Trophoblast cell (in vitro differentiated cells and primary cell): ENCODE measurements at places on chromosomes 16 and 17.

GRCh38 chr17:6465206-6466003 is 21.1 kb downstream of the PIMREG start:
- DNase-seq: no peak

DNA sequence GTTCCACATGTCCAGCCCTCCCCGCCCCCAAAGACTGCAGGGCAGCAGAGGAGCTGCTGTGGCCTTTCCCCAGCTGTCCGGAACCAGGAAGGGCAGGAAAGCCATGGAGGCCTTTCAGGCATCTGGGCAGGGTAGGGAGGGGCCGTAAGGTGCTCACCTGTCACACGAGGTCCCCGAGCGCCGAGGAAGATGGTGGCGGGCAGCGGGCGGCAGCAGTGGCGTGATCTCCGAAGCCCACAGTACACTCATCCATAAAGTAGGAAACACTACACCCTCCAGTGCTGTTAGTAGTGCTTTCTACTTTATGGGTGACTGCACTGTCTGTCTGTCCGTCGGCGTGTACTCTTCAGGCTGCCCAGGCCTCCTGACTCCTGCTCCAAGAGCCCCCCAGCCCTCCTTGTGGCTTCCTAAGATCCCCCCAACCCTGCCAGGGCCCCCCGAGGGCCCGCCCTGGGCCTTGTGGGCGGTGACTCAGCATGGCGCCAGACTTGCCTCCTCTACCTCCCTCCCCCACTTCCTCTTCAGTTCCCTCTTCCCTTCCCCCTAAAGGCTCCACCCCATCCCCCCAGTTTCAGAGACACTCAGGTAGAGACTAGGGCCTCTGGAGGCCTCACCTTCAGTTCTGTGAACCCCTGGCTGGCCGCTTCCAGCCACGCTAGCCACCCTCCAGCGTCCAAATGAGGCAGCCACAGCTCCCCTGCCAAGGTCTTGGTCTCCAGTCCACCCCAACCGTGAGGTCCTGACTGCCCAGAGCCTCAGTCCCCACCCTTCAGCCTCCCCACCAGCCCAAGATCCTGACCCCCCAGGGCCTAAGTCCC is 2.6 kb upstream of the TSPOAP1 start:
- no peak for DNase-seq

DNA sequence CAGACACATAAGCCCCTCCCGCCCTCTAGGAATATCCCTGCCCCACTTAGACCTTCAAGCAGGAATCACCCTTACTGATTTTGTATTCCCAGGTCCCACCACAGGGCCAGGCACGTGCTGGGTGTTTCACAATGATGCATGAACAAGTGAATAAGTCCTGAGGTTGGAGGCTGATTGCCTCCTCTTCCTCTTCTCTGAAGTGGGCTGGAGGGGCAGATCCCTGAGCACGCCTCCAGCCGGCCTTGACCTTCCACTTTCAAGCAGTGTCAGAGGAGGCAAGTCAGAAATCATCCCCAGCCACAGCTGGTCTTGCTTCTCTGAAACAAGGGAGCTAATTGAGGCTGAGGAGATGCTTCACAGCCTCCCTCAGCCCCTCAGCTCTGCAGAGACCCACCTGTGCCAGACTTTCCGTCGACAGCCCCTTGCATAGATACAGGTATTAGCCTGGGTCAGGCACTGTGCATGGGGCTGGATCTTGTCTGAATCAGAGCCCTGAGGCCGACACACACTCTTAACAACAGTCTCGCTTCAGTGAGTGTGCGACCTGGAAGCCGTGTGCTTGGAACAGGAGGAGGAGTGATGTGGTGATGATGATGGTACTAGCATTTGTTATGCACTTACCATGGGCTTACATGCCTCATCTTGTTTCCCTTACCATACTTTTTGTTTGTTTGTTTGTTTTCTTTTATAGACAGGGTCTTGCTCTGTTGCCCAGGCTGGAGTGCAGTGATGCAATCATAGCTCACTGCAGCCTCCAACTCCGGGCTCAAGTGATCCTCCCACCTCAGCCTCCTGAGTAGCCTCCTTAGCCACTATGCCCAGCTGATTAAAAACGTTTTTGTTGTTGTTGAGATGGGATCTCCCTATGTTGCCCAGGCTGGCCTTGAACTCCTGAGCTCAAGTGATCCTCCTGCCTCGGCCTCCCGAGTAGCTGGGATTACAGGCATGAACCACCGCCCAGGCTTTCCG is 15.0 kb downstream of the MRM1 start:
- DNase-seq: no peak

GRCh38 chr16:55257966-55258613 is 65.9 kb upstream of the IRX6 start:
- peak; percentile 60 for DNase-seq

GRCh38 chr17:70270554-70270953 is 101.2 kb downstream of the KCNJ2 start:
- DNase-seq: no peak

GRCh38 chr16:87832137-87832527 is 37.2 kb downstream of the SLC7A5 start:
- DNase-seq: no peak

DNA sequence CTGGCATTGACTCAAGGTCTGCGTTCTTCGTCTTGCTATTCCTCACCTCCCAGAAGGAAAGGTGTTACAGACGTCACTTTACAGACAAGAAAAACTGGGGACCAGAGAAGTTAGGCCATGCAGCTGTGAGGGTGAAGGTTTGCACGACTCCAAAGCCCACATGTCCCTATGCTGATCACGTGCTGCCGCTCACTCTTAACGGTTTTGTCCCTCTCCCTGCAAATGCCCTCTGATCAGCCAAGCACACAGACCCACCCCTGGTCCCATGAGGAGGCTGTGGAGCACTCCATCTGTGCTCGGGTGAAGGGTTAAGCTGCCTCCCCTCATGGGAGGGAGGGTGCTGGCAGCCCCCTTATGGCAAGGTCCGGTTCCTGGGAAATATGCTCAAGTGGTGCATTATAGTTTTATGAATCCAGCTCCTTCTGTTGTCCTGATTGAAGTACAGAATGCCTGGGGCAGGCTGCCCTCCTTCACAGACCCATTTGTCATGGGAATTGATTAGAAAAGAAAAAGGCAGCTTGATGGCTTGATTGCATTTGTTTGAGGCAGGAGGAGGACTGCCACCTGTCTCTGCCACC is 18.8 kb downstream of the CCDC182 start:
- DNase-seq: no peak

DNA sequence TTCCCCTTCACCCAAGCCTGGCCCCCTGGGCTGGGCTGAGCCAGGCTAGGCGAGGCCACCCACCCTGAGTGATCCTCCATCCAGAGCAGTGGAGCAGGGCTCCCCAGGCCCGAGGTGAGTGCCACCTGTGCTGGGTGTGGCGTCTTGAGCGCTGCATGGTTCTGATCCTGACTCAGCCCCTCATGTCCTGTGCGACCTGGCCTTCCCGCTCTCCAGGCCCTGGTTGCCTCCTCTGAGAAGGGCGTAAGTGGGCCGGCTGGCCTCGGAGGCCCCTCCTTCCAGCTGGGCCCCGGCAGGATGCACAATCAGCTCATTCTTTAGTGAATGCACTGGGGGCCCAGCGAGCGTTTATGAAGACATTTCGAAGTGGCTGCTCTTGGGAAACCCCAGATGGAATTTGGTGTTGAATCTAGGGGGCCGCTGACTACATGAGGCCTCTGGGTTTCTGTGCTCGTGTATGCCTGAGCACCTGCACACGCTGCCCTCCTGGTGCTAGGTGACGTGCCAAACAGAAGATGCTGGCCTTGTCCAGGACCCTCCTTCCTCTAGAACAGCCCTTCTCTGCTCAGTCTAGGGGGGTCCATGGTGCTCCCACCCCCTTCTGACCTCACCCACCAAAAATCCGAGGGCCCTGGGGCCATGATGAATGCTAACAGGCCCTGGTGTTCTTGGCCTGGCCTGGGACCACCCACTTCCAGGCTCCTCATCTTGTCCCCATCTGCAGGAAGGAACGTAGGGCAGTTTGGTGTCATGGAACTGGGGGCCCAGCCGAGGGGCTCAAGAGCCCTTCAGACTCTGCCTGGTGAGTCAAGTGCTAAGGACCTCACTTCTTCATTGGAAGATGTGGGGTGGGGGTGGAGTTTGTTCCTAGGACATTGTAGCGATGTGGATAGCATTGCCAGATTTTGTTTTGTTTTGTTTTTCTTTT is 3.6 kb upstream of the TMEM92 start:
- no peak for DNase-seq

- no peak for DNase-seq
These were observed 18.3 kb downstream of the SLC4A1 start for GRCh38 chr17:44249501-44250246.

DNA sequence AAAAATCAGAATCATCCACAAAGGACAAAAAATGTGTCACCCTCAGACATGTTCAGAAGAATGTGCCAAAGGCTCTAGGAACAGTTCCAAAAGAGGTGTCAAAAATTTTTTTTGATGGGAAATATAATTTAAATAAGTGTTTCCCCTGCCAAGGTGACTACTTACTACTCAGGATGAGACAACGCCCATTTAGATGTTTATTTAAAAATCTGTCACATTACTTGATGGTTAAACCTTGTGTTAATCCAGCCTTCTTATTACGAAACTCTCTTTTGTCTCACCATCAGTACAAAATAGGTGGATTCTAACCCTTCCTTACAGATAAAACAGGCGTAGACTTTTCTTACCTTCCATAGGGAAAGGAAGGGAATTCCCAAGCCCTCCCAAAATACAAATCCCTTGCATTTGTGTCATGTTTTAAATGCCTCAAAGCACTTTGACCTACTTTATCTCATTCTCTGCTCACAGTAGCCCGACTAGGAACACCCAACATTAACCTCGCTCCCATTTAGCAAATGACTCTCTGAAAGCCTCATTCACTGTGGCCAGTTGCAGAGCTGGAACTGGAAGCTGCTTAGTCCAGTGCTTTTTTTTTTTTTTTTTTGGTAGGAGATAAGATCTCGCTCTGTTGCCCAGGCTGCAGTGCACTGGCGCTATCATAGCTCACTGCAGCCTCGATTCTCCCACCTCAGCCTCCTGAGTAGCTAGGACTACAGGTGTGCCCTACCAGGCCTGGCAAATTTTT is 5.8 kb upstream of the GNA13 start:
- DNase-seq: peak; percentile 88

GRCh38 chr16:81599034-81599744 is 154.6 kb downstream of the CMIP start:
- peak; percentile 82 for DNase-seq

- DNase-seq: no peak
These were observed 2.8 kb upstream of the DNASE1 start for GRCh38 chr16:3651461-3652372.

DNA sequence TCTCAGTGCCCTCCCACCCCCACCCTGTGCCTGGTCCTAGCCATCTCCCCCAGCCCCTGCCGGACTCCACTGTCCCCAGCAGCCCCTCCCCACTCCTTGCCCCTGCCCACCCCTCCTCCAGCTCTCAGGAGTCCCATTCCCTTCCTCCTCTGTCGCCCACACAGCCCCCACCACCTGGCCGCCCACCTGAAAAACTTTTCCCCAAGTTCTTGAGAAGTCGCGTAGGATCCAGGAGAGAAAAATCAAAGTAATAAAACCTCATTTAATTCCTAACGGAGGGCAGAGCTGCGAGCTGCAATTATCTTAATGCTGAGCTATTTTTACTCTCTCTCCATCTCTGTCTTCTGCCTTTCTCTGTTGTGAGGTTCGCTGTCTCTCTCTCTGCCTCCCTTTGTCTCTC is 2.4 kb upstream of the PPP1R1B start:
- no peak for DNase-seq

GRCh38 chr17:81909966-81910839 is 996 bp downstream of the PCYT2 start:
- peak; percentile 78 for DNase-seq

GRCh38 chr17:50027172-50027880 is 28.6 kb upstream of the ITGA3 start:
- no peak for DNase-seq

GRCh38 chr17:4933646-4934045 is 1.6 kb downstream of the GP1BA start:
- DNase-seq: no peak

GRCh38 chr17:61299517-61300513 is 99.8 kb upstream of the TBX2 start:
- DNase-seq: peak; percentile 90

DNA sequence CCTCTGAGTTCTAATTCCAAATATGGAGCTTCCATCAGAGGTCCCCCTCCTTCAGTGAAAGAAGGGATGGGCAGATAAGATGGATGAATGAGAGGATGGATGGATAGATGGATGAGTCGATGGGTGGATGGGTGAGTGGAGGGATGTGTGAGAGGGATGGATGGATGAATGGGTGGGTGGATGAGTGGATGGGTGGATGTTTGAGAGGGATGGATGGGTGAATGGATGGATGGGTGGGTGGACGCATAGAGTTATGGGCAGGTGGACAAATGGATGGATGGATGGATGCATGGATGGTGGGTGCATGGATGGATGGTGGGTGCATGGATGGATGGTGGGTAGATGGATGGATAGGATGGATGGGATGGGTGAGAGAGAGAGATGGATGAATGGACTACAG is 69.0 kb downstream of the MGAT5B start:
- no peak for DNase-seq

GRCh38 chr17:19341641-19342610 is 20.6 kb downstream of the B9D1 start:
- DNase-seq: no peak

DNA sequence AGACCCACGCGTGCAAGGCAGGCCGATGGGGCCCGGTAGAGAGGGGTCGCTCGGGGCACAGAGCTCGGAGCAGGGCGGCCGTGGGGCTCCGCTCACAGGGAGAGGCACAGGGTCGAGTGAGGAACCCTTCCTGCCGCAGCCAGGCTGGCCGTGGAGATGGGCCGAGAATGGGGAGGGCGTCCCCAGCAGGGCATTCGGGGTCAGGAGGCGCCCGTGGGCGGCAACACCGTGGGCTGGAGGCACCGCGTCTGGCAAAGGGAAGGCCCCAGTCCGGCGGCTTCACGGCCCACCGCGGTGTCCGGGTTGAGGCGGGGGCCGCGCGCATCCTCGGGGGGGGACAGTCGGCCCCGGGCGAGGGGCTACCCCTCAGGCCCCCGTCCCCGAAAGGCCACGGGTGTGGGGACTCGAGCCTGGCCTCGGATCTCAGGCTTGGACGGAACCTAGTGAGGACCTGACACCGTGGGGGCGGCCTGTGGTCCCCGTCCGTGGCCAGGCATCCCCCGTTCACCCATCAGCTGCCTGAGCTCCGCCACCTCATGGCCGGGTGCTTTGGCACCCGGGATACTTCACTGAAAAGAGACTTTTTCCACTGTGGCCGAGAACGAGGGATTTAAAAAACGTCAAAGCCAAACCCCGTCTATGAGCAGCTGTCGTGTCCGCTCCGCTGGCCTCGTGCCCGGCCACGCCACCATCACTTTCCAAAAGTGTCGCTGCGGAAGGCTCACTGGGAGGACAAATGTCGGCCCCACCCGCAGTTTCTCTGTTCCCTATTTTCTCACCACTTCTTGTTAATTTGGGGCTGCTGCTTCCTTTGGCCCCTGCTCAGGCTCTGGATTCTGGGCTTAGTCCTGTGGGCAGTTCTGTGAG is 73.6 kb downstream of the METRNL start:
- no peak for DNase-seq

- DNase-seq: no peak
These were observed 23.6 kb downstream of the INTS2 start for GRCh38 chr17:61904094-61904710.

GRCh38 chr17:78923660-78924453 is 1.3 kb downstream of the TIMP2 start:
- DNase-seq: peak; percentile 77

GRCh38 chr16:12176051-12176450 is 199.5 kb downstream of the SNX29 start:
- no peak for DNase-seq
